ENCODE measurements at places on chromosomes 1 and 21.

- DNase-seq = no peak
Measured at GRCh38 chr1:51491166-51491981, 27.7 kb downstream of the EPS15 start.

DNA sequence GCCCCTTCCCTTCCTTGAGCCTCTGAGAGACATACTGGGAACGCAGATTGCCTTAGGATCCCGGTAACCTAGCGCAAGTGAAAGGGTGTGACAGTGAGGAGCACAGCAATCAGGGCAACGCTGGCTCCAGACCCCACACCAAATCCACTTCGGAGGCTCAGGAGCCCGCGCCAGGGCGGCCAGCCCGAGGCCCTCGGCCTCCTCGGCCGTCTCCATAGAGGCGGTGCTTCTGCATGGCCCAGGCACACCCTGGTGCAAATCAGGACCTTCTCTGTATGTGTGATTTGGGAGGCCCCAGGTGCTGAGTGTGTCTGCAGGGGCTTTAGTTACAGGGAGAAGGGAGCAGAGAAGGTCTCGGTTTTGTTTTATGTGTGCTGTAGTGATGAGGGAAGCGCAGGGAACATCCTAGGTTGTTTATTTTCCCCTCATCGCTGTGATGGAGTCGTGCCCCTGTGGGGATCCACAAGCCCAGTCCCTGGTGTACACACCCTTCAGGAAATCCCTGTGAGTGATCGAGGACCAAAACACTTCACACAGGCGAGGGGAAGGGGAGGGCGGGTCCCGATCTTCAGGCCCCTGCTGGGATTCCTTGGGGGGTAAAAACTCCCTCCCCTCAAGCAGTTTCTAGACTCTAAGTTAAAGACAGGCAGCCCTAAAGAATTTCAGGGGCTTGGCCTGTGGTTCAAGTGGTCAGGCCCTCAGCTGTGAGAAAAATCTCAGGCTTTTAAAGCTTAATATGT is 9.4 kb downstream of the KIAA1614 start:
- no peak for DNase-seq

GRCh38 chr1:199168888-199169585 is 530.2 kb downstream of the PTPRC start:
- no peak for DNase-seq

- no peak for DNase-seq
Measured at GRCh38 chr1:71240656-71241055, 159.8 kb upstream of the ZRANB2 start.

DNA sequence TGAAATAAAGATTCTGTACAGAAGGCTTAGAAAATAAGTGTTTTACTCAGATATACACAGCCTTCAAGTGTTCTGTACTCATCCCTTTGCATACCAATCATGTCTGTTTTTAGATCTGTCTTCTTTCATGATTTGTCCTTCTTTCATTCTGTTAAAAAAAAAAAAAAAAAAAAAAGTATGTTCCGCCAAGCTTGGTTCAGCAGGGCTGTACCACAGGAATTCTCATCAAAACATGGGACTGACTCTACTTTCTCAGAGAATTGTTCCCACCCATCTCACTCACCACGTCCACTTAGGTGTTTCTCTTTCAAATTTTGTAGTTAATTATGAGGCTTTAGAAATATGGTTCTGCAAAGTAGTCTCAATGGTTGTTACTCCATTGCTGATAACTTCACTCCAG is 119.0 kb downstream of the AK5 start:
- DNase-seq = no peak

DNA sequence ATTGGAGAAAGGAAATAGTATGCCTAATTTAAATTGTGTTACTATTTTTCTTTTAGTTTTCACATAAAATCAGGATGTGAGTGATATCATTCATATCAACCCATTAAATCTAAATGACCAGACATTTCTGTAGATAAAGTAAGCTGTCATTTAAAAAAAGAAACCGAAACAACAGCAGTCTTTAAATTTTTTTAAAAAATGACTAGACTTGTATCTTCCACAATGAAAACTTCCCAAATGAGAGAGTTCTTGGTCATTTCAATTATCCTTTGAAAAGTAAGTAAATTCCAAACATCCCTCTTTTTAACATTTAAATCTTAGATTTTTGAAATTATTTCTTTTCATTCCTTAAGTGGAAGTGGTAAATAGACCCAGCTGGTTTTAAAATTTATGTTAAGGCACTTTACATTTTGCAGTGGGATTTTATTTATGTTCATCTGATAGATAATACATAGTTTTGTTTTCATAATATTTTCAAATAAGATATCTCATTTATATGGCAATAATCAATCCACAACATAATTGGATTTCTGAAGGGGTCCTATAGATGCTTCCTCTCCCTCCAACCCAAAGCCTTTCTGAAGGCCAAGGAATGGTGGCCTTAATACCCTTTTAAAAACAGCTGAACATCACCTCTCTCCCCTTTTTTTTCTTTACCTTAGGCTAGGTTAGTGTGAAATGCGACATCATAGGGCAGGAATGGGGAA is 3.1 kb downstream of the FOXD3 start:
- DNase-seq = no peak

DNA sequence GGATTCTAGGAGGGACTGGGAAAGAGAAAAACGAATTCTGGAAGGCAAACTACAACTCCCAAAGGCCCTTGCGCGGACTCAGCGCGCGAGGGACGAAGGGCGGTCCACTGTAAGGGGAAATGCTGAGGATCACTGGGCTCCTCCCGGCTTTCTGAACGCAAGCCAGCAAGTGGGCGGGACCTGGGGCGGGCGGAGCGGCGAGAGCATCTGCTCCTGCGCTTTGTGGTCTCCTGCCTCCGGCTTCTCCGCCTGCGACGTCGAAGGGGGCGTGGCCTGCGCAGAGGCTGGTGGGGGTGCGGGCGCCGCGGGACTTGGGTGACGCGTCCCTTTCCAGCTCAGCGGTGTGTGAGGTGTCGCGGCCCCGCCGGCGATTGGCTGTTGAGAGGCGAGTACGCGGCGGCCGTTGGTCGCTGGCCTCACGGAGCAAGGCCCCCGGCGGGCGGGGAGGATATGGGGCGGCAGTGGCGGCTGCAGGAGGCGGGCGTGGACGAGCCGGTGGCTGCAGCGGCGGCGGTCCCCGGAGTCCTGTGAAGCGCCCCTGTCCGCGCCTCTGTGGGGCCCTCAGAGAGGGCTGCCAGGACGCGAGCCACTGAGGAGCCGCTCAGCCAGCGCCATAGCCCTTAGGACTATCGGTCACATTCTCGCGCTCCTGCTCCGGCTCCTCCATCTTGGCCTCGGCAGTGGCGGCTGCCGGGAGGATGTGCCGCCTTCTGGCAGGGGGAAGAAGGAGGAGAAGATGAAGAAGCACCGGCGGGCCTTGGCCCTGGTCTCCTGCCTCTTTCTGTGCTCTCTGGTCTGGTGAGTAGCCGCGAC is at the start of gene SUCO:
TSS of gene SUCO (plus strand) at position 451 of the 813 bp plus-strand sequence. CDS start at position 737, 286 bp downstream.
- peak; percentile 98 for DNase-seq

DNA sequence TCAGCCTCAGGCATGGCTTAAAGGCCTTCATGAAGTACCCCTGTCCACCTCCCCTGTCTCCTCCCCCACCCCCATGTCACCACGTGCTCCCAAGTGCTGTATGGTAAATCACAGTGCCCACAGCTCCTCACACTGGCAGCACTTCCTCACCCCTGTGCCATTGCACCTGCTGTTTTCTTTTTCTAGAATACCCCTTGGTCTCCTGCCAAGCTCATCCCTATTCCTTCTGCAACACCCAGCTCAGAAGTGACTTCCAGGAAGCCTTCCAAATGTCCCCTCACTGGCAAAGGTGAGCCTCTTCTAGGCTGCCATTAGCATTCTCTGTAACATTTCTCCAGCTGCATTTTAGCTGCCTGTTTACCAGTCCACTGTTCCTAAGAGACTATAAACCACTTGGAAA is 9.4 kb downstream of the AKNAD1 start:
- DNase-seq = no peak

GRCh38 chr1:51833700-51834099 is 44.8 kb downstream of the NRDC start:
- DNase-seq = no peak

DNA sequence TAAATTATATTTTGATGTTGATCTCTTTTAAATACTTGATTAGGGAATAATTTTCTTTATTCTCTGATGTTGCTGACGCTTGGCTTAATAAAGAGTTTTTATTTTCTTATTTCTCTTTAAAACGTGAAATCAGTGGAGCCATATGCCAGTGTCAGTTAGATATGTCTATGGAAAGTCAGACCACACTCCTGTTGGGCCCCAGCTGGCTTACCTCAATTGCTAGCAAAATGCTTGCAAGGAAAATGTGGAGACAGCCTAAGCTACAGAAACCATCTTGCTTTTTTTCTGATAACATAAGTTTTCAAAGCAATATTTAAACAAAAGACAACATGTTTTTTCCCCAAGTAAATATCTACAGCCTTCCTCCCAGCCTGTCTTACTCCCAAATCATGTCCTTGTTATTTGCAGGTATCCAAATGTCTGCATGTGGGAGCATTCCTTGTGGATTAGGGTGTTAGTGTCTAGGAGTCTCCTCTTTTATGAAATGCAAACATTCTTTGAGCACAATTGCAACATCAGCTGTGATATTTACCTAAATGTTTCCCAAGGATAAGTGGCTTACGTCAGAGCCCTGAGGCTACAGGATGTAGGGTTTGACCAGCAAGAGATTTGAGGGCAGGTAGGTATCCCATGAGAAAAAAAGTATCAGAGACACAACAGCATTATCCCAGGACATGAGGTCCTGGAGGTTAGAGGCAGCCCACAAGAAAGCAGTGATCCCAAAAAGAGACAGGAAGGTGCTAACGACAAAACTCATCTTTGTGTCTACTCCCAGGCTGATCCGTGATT is 117.2 kb upstream of the KCNJ15 start:
- peak; percentile 16 for DNase-seq

DNA sequence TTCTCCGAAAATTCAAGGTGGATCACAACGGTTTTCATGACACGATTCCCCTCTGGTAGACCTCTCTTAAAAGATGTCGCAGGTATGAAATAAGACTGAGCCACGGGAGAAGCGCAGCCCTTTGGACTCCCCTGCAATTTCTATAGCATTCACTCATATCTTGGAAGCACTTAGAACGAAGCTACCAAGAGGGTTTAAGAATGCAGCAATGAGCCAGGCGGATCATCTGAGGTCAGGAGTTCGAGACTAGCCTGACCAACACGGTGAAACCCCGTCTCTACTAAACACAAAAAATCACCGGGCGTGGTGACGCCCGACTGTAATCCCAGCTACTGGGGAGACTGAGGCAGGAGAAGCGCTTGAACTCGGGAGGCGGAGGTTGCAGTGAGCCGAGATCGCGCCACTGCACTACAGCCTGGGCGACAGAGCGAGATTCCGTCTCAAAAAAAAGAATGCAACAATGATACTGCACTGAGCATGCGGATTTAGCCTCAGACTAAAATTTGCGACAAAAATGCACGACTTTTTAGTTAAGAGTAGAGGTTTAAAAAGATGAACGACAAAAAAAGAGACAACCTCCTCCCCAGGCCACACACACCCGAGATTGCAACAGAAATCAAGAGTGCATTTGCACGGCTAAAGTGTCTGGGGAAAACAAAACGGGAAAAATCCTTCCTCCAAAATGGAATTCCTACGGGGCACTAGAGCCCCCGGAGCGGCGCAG is 743 bp downstream of the TOMM20 start:
- DNase-seq = no peak

GRCh38 chr1:46532095-46532494 is 19.4 kb downstream of the KNCN start:
- no peak for DNase-seq

DNA sequence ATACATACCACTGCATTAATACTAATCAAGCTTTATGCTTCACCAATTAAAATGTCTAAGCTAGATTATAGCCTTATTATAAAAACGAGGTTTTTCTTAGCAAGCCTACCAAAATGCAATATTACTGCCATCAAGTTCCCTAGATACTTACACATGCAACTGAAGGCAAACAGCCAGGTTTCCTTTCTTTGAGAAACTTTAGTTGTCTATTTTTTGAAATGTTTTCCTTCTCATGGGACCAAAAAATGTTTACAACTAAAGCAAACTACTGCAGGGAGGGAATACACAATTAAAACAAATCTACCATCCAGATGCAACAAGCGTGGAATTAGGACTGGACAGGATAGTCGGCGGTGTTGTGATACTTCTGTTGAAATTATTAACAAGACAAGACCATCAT is 1.3 kb downstream of the ZNF644 start:
- DNase-seq = no peak

- no peak for DNase-seq
Measured at GRCh38 chr1:164759979-164760469, 201.0 kb downstream of the PBX1 start.

DNA sequence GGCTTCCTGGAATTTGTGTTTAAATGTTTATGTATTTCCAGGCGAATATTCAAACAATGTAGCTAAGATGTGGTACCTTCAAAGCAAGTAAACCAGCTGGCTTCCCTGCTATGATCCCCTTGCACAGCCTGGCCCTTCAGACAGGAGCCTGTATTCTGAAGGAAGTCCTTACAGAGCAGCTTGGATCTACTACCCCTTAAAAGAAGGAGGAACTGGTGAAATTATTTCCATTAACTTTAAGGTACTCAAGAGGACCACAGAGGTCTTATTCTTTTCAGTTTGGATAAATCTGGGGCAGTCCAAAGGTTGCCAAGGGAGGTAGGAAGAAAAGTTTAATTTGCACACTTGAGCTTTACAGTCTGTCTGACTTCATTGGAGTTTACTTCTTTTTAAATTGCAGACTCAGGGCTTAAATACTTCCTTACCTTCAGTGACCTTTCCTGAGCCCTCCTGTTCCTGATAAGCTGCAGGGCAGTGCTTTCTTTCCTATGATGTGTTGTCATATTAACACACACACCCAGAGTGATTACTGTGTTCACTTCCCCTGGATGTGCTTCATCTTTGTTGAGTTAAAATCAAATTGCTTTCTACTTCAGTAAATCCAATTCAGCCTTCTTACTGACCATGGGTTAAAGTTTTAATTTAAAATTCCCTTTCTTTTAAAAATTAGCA is 40.5 kb downstream of the DISC1 start:
- no peak for DNase-seq

DNA sequence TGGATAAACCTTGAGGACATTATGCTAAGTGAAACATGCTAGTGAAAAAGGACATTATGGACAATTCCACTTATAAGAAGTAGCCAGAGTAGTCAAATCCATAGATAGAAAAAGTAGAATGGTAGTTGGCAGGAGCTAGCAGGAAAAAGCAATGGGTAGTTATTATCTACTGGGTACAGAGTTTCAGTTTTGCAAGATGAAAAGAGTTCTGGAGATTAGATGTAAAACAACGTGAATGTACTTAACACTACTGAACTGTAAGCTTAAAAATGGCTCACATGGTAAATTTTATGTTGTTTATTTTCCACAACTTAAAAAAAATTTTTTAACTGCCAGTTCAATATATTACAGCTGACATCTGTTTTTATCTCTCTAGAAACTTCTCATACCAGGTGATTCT is 19.4 kb downstream of the JAK1 start:
- DNase-seq = no peak

DNA sequence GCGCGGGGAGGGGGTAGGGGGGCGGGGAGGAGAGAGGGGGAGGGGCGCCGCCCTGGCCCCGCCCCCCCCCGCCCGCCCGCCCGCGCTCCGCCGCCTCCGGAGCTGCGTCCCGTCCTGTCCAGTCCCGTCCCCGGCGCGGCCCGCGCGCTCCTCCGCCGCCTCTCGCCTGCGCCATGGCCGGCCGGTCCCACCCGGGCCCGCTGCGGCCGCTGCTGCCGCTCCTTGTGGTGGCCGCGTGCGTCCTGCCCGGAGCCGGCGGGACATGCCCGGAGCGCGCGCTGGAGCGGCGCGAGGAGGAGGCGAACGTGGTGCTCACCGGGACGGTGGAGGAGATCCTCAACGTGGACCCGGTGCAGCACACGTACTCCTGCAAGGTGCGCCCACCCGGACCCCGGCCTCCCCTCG is at the start of gene AGRN:
TSS of gene AGRN (plus strand) at position 121 of the 405 bp plus-strand sequence. CDS start at position 174, 53 bp downstream.
- DNase-seq = peak; percentile 60

GRCh38 chr1:156908541-156908940 is 11.9 kb upstream of the LRRC71 start:
- no peak for DNase-seq

GRCh38 chr1:67724928-67725560 is 40.0 kb downstream of the GADD45A start:
- no peak for DNase-seq

All from right kidney (tissue), 9 donors.